ENCODE measurements at places on chromosomes 1 and 21.

DNA sequence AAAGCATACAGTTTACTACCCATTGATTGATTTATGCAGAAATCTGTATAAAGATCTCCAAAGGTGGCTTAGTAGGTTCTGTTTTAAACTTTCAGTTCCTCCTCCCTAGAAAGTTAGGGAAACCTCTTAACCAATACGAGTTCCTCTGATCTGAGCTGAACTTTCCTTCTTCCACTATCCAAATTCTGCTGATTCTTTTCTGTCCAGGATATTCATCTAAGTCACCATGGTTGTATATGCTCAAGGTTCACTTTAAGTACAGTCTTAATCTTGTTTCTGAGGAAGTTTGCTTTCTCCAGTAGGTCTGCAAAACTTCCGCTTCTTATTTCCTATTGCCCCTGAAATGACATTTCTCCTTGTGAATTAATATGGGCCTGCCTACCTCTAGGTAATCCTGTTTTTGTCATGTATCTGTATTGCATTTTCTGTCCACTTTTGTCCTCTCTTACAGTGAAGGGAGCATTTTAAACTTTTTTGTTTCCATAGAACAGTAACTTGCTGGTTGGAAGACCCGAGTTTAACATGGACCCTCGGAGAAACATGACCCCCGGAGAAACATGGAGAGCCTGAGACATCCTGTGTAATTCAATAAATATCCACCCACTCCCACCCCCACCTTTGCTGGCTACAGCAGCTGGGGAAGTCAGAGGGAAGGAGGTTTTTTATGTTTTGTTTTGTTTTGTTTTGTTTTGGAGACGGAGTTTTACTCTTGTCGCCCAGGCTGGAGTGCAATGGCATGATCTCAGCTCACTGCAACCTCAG, 16.7 kb upstream of the TUT4 start:
- DNase-seq, result no peak

DNA sequence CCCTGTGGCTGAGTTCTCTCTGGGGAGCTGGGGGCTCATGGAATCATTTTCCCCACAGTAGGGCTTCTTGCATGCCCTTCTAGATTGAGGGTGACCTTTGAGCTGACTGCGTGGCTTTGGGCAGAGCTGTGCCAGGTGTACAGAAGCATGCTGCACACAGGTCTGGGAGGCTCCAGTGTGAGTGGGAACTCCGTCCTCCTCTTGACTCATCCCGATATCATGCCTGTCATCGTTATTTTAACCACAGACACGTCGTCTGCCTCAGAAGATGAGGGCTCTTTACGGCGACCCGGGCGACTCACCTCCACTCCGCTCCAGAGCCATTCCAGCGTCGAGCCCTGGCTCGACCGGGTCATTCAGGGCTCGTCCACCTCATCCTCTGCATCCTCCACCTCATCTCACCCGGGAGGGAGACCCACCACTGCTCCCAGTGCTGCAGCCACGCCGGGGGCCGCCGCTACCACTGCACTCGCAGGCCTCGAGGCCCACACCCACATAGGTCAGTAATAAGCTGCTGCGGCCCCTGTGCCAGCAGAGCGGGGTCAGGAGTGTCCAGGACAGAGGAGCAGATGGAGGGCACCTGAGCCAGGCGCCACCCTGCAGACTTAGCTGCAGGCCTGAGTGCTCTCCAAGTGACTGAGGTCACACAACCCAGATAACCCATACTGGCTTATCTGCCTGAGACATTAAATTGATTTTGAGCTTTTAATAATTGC, 39.8 kb downstream of the DIP2A start:
- DNase-seq, result peak; percentile 45

GRCh38 chr1:186993996-186994395, 165.2 kb downstream of the PLA2G4A start:
- no peak for DNase-seq

DNA sequence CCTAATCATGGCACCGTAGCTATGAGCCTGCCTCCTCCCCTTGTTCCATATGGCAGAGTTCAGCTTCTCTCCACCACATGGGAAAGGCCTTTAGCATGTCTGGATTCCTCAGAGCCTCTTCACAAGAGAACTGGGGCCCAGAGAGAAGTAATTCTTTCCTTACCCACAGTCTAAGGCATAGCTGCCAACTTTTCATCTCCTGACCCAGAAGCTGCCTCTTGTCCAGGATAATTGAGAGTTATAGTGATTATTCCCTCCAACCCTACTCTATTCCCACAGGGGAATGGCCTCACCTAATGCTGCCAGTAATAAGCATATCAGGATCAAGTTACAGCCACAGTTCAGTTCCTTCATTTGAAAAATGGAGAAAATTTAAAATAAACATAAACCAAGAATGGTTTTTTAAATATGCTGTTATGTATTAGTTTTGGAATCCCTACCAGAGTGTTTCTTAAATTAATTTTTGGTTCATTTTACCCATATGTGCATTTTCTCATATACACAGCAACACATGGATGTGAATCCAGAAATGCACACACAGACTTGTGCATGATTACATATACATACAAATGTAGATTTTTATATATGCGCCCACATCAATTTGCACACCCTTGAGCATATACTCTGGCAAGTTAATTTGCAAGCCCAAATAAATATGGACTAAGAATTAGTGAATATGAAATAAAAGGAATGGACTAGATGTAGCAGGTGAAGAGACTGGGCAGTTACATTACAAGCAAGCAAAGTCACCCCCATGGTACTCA, 63.9 kb upstream of the WARS2 start:
- DNase-seq, result no peak

- no peak for DNase-seq
Observed at GRCh38 chr1:174058624-174059023, 36.5 kb upstream of the RC3H1 start.

GRCh38 chr21:29557931-29558725, 259.4 kb downstream of the BACH1 start:
- no peak for DNase-seq

DNA sequence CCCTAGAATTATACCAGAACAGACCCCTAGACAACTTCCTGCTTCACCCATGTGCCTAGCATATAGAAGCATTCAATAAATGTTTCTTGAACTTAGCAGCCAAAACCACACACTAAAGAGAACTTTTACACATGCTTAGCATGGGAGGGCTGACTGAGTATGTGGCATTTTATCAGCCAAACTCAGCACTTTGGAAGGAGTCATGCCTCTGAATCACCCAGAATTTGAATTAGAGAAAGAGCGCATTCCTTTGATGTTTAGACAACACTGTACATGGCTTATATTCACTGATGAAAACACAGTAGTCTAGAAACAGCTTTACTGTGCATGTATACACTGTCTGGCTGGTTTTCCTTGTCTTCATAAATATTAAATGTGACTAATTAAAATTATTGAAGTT, 26.1 kb downstream of the SPAG17 start:
- DNase-seq, result peak; percentile 88

- no peak for DNase-seq
Observed at GRCh38 chr21:33973268-33973667, 57.7 kb upstream of the ATP5PO start.

DNA sequence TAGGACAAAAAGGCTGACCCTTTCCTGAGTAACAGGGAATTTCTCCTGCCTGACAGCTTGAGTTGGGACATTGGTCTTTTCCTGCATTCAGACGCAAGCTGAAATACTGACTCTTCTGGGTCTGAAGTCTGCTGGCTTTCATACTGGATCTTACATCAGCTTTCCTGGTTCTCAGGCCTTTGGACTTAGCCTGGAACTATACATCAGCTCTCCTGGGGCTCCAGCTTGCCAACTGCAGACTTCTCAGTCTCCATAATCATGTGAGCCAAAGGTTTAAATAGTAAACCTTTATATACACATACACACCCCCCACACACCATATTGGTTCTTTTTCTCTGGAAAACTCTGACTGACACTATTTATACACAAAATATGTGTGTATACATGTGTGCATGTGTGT, 59.0 kb upstream of the KCND3 start:
- DNase-seq, result no peak

DNA sequence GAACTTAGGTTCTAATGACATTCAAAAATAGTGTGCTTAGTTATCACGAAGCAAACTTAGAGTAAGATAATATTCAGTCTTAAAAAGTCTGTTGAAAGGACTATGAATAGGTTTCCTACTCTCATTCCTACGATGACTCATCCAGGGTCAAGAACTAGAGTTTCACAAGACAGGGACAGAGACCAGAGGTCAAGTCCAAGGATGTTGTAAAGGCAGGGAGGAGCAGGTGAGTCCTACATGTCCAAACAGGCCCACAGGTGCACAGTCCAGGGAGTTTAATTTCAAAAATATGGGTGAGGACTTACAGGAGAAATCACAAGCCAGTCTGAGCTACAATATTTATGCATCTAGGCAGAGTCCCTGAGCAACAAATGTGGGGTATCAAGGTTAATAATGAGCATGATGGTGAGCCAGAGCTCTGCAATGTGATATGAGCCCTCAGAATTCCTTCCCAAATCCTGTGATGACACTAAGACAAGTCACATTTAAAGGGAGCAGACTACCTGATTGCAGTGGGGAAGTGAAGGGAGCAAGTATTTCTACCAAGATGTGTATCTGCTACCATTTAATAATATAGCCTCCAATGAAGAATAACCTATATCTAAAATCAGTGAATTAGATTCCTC, 100.0 kb upstream of the NRIP1 start:
- peak; percentile 72 for DNase-seq

GRCh38 chr21:15319727-15320126, 254.9 kb upstream of the NRIP1 start:
- DNase-seq, result no peak

- no peak for DNase-seq
Observed at GRCh38 chr1:95179205-95179986, 54.6 kb upstream of the RWDD3 start.

- DNase-seq, result peak; percentile 18
Observed at GRCh38 chr1:46302641-46303037, 777 bp downstream of the LRRC41 start.

- no peak for DNase-seq
Observed at GRCh38 chr1:2145946-2146835, 48.4 kb downstream of the FAAP20 start.

- no peak for DNase-seq
Observed at GRCh38 chr1:170261669-170262068, 115.9 kb downstream of the NTMT2 start.

GRCh38 chr21:38797470-38797869, 8.3 kb upstream of the ETS2 start:
- peak; percentile 74 for DNase-seq

- DNase-seq, result peak; percentile 29
Observed at GRCh38 chr1:209199822-209200221, 383.7 kb upstream of the CAMK1G start.

DNA sequence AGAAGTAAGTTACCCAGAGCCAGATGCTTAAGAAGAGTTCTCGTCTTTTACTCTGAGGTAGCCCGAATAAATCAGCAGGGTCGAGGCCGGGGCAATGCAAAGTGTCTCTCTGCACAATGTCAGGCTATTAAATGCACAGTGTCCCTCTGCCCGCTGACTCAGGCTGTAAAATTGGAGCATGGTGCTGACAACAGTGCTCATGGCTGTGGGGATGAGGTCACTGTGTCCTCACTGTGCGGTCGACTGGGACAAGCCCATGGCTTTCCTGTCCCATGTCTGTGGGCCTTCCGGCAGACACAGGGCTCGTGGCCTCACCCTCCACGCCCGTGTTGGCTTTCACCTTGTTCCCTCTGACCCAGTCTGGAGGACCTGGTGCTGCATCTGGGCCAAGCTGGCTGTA, 14.6 kb upstream of the SLC2A1 start:
- no peak for DNase-seq

- peak; percentile 81 for DNase-seq
Observed at GRCh38 chr1:198681831-198682759, 43.3 kb downstream of the PTPRC start.

- no peak for DNase-seq
Observed at GRCh38 chr1:58904299-58905125, 120.7 kb upstream of the JUN start.

GRCh38 chr1:248618878-248619277, 16.0 kb downstream of the OR2T11 start:
- DNase-seq, result peak; percentile 32

- no peak for DNase-seq
Observed at GRCh38 chr21:14121719-14122118, 89.0 kb downstream of the LIPI start.

- peak; percentile 82 for DNase-seq
Observed at GRCh38 chr1:205963352-205964155, 20.3 kb upstream of the SLC26A9 start.

Measured in epithelial cell of esophagus (primary cell).